NCI-H1417 treated with DMSO at 0.1 percent for 48 hours (cell line): ENCODE measurements at places on chromosomes 6 and 20.

DNA sequence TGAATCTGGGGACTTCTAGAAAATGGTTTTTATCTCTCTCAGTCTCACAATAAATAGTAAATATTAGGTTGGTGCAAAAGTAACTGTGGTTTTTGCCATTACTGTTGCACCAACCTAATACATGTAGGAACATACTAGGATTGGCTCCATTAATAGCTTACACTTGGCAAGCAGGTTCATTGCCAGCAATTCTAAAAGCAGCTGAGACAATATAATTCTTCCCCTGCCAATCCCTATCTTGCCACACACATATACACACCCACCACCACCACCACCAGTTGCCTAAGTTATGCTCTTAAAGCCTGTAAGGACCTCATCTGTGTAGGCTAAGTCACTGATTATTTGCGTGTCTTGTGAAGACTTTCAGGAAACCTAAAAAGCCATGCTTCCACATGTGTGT is 145.1 kb downstream of the KIF16B start:
- no peak for DNase-seq

GRCh38 chr20:24469894-24470745 is 691 bp downstream of the SYNDIG1 start:
- DNase-seq, result no peak

- no peak for DNase-seq
Observed at GRCh38 chr6:7692453-7692784, 33.5 kb upstream of the BMP6 start.

- no peak for DNase-seq
Observed at GRCh38 chr20:58308680-58309527, 611 bp upstream of the RAB22A start.

DNA sequence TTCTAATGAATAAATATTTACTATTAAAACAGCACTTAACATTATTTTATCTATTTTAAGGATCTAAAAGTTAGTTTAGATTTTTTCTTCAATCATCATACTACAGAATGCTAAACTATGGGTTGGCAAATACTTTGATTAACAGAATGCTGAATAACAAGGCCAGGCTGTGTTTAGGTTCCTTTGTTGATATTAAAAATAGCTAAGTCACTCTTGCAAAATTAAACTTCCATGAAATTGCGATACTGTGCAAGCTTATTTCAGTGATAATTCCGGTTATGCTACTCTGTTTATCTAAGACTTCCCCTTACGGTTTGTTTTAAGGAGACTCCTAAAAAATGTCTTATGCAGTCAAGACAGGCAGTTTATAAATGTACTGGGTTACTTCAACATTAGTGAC is 2.8 kb downstream of the RNF24 start:
- DNase-seq, result no peak

- DNase-seq, result no peak
Observed at GRCh38 chr6:144160431-144161005, 10.2 kb downstream of the STX11 start.

GRCh38 chr6:68069921-68070710 is 565.0 kb upstream of the ADGRB3 start:
- DNase-seq, result no peak

DNA sequence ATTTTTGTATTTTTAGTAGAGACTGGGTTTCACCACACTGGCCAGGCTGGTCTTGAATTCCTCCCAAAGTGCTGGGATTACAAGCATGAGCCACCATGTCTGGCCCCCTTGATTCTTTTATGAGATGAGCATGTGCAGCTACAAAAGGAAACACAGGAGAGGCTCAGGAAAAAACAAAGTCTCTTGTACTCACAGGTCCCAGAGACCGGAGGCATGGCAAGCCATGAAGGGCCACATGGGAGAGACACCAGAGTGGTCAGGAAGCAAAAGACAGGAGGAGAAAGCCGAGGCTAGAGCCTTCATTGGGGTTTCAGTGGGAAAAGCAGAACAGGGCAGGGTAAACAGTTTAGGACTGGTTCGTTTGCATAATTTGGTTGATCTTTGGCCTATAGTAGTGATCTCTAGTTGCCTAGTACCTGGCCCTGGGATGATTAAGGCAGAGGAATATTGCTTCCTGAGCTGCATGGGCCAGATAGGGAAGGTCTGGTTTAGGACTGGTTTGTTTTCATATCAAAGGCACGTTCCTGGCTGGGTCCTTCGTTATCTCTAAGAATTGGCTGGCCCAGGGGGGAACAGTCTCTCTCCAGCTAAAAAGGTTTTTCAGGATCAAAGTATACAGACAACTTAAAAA is 48.2 kb upstream of the PRND start:
- DNase-seq, result no peak

DNA sequence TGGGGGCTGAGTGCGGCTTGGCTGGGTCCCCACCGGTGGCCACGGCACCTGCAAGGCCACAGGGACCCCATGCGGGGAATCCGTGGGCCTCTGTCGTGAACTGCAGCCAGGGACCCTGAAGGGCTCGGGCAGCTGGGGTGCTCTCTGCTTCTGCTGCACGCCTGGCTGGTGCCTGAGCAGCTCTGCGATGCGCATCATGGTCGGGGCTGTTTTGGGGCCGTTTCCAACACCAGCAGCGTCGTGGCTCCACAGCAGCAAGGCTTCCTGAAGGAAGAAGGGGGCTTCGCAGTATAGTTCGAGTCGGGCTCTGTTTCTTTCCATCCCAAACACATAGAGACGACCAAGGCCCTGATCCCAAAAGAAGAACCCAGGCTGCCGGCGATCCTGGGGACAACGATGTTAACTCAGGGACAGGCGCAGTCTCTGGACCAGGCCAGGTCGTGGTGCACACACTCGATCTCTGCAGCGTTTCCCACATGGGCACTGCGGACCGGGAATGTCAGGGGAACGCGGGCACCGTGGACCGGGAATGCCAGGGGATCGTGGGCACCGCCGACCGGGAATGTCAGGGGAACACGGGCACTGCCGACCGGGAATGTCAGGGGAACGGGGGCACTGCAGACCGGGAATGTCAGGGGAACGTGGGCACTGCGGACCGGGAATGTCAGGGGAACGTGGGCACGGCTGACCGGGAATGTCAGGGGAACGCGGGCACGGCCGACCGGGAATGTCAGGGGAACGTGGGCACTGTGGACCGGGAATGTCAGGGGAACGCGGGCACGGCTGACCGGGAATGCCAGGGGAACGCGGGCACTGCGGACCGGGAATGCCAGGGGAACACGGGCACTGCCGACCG is 36.8 kb upstream of the BHLHE23 start:
- no peak for DNase-seq

DNA sequence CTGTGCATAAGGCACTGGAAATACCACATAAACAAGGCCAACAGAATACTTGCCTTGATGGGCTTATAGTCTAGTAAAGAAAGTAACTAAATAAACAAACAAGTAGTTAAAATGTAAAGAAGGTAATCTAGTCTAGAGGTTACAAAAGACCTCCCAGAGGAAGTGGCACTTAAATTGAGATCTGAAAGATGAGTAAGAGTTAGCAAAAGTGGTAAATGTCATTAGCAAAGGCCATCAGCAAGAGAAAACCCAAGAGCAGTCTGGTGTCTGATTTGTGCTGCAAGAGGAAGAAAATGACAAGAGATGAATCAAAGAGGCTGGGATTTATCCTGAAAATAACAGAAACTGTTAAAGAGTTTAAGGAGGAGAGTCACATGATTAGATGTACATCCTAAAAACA is 96.6 kb upstream of the SMLR1 start:
- DNase-seq, result no peak

GRCh38 chr6:21003780-21004541 is 469.7 kb downstream of the CDKAL1 start:
- DNase-seq, result no peak

GRCh38 chr6:33297956-33298772 is 578 bp downstream of the RGL2 start:
- DNase-seq, result no peak

GRCh38 chr6:37798436-37799262 is 20.9 kb upstream of the ZFAND3 start:
- no peak for DNase-seq

- DNase-seq, result no peak
Observed at GRCh38 chr6:91476000-91476399, 889.1 kb upstream of the MAP3K7 start.

GRCh38 chr6:127404133-127404532 is 55.1 kb downstream of the KIAA0408 start:
- DNase-seq, result no peak

DNA sequence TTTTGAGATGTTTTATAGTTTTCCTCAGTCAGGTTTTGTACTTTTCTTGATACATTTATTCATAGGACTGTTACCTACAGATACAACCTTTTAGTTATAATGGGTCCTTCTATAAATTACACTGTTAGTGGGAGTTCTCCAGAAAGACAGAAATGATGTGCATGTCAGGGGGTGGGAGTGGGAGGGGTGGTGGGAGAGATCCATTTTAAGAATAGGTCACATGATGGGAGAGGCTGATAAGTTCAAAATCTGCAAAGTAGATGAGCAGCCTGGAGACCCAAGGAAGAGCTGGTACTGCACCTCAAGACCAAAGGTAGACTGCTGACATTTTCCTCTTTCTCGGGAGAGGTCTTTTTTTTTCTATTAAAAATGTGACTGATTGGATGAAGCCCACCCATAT is 408.0 kb upstream of the GJE1 start:
- no peak for DNase-seq

GRCh38 chr20:41304424-41305079 is 13.0 kb downstream of the ZHX3 start:
- no peak for DNase-seq

- no peak for DNase-seq
Observed at GRCh38 chr6:147869201-147869600, 360.7 kb downstream of the SAMD5 start.

DNA sequence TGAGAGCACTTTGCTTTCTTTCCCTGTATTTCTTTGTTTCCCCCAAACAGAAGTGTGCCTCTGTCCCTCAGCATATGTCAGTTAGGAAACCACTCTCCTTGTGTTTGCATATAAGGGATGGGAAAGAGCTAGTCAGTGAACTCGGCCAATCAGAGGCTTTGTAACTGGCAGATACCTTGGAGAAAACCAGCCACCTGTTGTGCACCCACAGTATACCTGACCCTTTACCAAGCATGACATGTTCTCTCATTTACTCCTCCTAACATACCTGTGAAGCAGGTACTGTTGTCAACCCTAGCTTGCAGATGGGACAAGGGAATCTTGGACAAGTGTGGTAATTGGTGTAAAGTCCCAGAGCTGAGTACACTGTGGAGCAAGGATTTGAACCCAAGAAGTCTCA is 96.1 kb upstream of the FAM8A1 start:
- no peak for DNase-seq

DNA sequence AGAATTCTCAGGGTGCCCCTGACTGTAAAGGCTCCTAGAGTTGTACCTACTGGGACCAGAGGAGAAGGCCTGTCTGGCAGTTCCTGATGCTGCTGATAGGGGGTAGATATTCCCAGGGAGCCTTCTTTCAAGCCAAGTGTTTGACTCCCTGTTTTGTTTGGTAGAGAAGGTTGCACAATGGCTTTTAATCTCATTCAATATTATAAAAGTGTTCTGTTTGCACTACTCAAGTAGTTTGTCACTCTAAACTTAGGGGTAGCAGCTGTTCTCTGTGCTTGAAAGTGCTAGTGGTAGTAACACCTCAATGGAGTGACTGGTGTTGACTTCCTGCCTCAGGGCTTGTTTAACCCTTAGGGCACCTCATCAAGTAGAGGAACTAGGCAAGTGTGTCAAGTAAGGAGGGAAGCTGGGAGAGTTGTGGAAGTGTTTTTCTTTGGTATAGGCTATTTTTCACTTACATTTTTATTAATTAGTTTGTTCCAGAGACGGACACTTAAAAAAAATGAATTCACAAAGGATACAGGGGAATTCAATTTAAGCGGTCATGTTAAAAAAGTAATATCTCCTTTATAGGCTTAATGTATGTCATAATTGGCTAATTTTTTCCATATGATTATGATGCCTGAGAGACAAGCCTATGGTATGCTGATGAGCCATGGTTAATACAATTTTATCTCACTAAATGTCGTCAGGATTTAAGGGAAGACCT is 38.1 kb downstream of the BICRAL start:
- no peak for DNase-seq

- no peak for DNase-seq
Observed at GRCh38 chr6:128509709-128510108, 10.7 kb downstream of the PTPRK start.

- no peak for DNase-seq
Observed at GRCh38 chr6:66992660-66993059, 1285.6 kb upstream of the EYS start.
